CD4-positive, alpha-beta memory T cell (primary cell): ENCODE measurements at places on chromosomes 3 and 15. TPM values are rescaled to one million over a fixed set of nuclear protein-coding genes. Genes with fewer than 3 reads are reported as not detected.

Gene CHL1
- total RNA-seq, result not detected

Gene PRTG
- not detected for total RNA-seq

Gene GRAMD2A
- total RNA-seq, result not detected

Gene OR5K2
- total RNA-seq, result not detected

Gene RNF123
- total RNA-seq, result 69.7 TPM
